Cerebellar nuclear complex (tissue), 1 donor: ENCODE measurements at places on chromosomes 11 and 22.
A peak's percentile ranks its signal among the peaks of the same experiment; 100 is the strongest.

GRCh38 chr11:15307619-15308024, 192.9 kb downstream of the INSC start:
- no peak for DNase-seq

- no peak for DNase-seq
Measured at GRCh38 chr11:121520243-121521144, 67.7 kb upstream of the SORL1-AS1 start.

DNA sequence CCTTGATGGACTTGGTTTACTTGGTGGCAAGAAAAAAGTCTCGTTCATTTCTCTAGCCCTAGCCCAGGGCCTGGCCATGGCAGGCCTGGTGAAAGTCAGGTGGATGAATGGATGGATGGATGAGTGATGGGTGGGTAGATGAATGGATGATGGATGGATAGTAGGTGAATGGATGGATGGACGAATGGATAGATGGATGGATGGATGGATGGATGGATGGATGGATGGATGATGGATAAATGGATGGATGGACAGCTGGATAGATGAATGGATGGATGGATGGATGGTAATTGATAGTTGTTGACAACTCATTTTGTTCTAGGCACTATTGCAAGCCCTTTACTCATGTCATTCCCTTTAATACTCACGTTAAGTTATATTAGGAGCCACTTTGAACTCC, 86.1 kb upstream of the ANO1 start:
- DNase-seq, result no peak

DNA sequence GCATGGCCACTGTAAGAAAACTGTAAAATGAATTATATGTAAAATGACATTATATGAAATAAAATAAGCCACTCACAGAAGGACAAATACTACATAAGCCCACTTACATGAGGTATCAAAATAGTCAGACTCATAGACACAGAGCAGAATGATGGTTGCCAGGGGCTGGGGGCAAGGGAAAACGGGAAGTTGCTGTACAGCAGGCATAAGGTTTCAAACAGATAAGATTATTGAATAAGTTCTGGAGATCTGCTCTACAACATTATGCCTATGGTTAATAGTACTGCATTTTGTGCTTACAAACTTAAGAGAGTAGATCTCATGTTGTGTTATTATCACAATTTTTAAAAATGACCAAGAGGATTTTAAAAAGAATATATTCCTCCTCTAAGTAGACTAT, 32.7 kb upstream of the HEPHL1 start:
- DNase-seq, result no peak

GRCh38 chr22:36787204-36787988, 11.5 kb upstream of the IFT27 start:
- DNase-seq, result no peak

GRCh38 chr11:65390996-65391395, 4.6 kb downstream of the FRMD8 start:
- no peak for DNase-seq

DNA sequence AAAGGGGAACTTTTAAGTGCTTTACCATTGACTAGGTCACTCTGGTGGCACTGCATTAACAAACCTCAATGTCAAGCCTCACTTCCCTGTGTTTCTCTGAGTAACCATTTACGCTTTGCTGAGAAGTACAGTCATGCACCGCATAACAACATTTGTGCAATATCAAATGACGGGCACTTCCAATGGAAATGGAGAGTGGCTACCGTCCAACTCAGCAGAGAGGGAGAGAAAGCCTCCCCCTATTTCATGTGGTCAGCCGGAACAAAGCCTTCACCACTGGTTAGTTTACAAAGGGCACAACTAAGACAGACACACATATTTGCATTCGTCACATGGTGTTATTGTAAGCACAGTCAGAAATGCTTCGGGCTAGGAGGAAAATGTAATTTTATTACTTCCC, 117.3 kb downstream of the RASSF10 start:
- DNase-seq, result no peak

GRCh38 chr22:44570476-44571445, 72.7 kb upstream of the RTL6 start:
- no peak for DNase-seq

GRCh38 chr11:76798671-76799065, 15.5 kb downstream of the TSKU start:
- DNase-seq, result no peak

DNA sequence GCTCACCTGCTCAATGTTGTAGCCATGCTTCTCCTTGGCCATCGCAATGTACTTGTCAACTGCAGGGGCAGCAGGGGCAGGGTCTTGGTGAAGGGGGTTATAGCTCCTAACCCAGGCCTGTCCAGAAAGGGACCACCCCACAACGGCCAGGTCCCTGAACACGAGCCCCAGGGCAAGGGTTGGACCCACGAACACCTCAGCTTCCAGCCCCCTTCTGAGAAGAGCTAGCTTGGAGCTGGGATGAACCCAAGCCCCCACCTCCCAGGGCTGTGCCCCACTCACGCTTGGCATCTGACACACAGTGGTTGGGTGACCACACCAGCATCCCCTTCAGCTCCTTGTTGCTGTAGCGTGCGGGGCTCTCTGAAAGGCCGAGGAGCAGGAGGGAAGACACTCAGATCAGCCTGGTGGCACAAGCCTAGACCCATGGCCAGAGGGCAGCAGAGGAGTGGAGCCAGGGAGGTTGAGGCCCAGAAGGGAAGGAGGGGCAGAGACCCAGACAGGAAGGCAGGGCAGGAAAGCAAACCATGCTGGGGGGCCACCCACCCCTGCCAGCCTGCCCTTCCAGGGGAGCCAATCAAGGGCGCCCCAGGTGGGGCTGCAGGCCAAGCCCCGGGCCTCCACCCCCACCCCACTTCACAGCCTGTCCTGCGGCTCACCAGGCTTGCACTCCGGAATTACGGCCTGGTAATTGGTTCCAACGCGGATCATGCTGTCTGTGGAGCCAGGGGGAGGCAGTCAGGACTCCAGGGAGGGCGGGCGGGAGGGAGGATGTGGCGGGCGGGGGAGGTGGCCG, 1.9 kb downstream of the RCOR2 start:
- DNase-seq, result no peak

GRCh38 chr11:75387736-75388294, 11.5 kb upstream of the RPS3 start:
- no peak for DNase-seq

GRCh38 chr11:32331792-32332191, 103.5 kb downstream of the WT1 start:
- no peak for DNase-seq

- no peak for DNase-seq
Measured at GRCh38 chr11:35971841-35972422, 28.1 kb downstream of the LDLRAD3 start.

GRCh38 chr11:119990309-119991021, 147.4 kb downstream of the TRIM29 start:
- DNase-seq, result no peak

DNA sequence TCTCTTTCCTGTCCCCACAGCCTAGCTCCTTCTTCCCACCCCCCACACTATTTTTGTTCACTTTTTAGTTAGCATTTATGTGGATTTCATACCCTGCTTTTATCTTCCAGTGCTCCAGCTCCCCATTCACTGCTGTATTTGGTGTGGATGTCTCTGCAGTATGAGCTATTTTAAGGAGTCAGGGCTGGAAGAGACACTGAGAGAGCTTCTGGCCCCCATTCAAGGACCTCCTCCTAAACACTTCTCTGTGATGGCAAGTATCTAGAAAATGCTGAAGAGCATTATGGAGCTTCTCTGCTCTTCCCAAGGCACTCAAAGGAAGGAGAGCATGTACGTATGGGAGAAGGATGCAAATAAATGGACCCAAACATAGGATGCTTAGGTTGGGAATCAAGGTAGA, 79.5 kb downstream of the RAB30 start:
- no peak for DNase-seq

- DNase-seq, result no peak
Measured at GRCh38 chr11:66050581-66051231, 1.5 kb upstream of the SF3B2 start.

- DNase-seq, result peak; percentile 62
Measured at GRCh38 chr22:40204321-40205116, 26.8 kb downstream of the TNRC6B start.

GRCh38 chr22:36156515-36157419, 3.8 kb downstream of the APOL3 start:
- no peak for DNase-seq

DNA sequence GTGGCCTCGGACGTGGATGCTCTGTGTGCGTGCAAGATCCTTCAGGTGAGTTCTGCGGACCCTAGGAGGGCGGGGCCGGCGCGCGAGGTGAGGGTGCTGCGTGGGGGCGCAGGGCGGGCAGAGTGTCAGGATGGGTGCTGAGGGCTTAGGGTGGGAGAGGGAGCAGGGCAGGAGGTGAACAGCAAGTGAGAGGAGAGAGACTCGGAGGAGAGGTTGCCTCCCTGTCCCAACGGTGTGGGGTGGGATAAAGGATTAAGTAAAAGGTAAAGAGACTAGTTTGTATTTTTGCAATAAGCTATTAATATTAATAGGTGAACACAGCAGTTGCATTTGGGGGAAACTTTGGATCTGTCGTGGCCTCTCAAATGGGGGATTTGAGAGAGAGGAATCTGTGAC, 451 bp downstream of the CDC45 start:
- DNase-seq, result no peak

- DNase-seq, result no peak
Measured at GRCh38 chr22:42169055-42169469, 38.5 kb upstream of the CYP2D6 start.

DNA sequence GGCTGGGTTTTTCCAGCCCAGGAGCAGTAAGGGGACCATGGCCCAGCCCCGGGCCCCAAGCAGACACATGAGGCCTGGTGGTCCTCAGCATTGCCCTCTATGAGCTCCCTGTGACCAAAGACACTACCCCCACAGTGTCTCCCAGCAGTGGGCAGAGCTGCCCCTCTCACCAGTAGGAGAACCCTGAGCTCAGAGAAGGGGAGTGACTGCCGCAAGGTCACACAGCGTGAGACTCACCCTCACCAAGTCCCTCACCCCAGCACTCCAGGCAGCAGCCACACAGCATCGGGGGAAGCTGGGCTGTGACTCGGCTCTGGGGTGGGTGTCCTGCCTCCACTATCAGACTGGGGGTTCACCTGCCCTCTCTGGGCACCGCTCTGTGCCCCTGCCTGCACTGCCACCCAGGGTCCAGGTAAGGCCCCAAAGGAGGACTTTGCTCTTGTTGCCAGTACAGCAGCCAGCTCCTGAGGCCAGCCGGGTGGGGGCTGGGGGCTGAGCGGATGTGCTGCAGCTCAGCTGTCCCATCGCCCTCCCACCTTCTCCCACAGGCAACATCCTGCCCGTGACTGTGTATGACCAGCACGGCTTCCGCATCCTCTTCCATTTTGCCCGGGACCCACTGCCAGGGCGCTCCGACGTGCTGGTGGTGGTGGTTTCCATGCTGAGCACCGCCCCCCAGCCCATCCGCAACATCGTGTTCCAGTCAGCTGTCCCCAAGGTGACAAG, 7.9 kb upstream of the SH3BP1 start:
- DNase-seq, result no peak

GRCh38 chr11:131465746-131466145, 95.3 kb downstream of the NTM start:
- no peak for DNase-seq

GRCh38 chr11:69216647-69217051, 60.9 kb downstream of the SMIM38 start:
- DNase-seq, result no peak

GRCh38 chr11:68798221-68798813, 43.4 kb downstream of the CPT1A start:
- no peak for DNase-seq
